ENCODE measurements at places on chromosomes 5 and 9.

DNA sequence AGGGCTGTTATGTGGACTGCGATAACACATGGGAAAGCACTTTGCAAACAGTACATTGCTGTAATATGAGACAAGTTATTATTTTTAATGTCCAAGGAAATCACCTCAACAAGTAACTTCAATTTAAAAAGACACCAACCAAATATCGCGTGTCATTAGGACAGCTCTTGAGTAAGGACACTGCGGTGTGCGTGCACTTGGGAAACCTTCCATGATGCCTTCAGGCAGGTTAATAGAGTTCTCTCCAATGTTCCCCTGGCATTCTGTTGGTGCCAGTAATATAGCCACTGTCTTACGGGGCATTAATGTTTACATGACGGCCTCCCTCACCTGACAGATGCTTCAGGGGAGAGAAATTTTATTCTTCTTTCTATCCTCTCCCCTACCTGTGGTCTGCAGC is 42.9 kb downstream of the TTLL11 start:
- no peak for DNase-seq

DNA sequence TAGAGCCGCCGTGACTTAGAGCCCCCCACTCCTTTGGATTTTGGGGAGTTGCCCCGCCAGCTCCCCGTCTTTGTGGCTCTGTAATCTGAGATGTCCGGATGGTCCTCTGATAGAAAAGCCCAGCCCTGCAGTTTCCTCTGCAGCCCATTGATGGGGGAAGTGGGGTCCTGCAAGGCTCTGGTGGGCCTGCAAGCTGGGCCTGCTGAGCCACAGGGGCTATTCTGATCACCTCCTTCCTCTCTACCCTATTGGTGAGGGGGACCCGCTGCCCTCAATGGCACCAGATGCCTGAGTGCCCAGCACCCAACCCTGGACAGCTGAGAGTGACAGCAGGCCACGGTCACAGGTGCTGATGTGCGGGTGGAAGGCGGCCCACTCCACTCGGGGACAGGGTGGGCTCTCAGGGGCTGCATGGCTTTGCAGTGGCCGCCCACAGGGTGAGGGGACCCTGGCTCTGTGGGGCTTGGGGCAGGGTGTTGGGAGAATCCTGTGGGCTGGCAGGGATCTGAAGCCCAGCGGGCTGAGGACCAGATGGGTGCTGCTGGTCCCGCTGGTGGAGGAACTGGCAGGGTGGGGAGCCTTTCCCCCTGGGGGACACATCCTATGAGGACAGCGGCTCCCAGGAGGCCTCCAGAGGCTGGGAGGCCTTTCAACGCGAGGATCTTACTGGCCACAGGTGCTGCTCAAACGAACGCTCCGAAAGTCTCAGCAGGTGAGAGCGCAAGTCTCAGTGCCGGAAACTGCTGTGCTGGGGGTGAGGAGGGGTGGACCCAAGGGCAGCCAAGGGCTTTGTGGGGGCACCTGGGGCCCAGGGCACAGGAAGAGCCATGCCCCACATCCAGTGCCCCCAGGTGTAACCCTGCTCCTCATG is 30.0 kb upstream of the LPCAT1 start:
- no peak for DNase-seq

DNA sequence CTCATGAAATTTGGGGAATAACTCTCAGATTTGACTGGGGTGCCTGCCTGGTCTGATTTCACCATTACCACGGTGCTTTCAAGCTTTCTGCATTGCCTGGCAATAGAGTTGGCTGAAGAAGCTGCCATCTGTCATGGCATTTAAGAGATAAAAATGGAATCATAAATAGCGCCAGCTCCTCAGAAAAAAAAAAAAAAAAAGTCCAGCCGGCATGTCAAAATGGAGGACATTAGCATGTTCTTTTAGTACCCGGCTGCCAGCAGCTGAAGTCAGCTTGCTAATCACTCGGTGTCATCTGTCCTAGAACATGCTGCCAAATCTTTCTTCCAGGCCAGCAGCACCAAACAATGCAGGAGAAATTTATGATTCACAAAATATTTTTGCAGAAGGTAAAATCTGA is 57.7 kb upstream of the CER1 start:
- DNase-seq = no peak

DNA sequence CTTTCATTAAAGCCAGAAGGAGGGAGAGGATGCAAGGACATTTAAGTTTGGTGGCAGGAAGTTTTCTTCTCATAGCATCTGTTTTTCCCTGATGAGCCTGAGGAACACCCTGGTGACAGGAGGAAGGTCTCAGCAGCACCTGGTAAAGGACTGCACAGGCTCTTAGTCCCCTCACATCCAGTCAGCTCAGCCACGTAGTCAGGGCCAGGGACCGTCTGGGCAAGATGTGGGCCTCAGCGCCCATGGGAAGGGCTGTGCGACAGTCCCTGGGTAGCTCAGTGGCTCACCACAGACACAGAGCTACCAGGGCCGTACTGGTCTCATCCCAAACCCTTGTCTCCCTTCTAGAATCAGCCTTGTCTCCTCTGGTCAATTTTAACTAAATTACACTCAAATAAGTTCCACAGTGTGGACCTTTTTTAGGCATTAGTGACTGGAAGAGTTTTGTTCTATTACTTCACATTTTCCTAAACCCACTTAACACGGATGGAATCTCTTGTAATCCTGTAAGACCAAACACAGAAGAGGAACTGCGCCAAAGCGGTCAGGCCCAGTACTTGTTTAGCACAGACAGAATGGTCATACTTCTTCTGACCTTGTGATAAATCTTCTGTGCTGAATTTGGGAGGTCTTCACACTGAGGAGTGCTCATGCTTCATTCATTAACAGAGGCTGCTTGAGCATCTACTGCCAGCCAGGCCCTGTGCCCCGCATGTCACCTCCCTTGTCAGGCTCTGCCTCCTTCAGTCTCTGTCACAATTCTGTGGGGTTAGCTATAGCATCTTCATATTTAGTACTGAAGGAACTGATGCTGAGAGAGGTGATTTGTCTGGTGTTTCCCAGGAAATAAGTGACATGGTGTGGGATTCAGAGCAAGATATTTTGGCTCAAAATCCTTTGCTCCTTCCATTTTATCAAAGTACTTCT is 91.4 kb downstream of the ANGPTL2 start:
- no peak for DNase-seq

DNA sequence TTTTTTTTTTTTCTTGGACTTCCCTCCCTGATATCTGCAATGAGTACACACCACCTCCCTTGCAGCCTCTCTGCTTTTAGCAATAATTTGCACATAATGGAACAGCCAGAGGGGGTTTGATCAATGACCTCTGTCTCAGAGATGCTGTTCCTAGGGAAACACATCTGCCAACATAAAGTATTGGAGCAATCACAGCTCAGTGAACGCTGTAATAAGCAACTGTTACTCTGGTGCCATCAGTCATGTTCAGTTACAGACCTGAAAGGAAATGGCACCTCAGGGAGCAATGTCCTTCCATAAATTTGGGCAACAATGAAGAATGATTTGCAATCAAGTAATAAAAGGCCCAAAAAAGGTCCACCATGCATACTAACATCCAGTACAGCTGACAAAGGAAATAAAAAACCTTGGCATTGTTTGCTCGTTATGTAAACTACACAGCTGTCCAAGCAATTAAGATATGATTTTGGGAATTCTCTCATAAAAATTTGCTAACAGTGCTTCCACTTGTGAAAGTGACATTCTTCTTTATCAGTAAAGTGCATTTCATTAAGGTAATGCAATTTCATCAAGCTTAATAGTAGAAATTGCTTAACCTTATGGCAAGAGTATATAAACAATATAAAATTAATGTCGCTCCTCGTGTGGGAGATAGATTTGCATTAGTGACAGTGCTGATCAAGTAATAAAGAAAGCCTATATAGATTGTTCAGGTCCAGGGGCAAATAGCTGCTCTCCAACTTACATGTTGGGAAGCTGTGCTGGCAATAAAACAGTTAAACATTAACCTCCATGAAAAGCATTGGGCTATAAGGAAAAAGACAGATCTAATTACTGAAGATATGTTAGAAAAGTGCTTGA is 167.8 kb downstream of the RASEF start:
- no peak for DNase-seq

DNA sequence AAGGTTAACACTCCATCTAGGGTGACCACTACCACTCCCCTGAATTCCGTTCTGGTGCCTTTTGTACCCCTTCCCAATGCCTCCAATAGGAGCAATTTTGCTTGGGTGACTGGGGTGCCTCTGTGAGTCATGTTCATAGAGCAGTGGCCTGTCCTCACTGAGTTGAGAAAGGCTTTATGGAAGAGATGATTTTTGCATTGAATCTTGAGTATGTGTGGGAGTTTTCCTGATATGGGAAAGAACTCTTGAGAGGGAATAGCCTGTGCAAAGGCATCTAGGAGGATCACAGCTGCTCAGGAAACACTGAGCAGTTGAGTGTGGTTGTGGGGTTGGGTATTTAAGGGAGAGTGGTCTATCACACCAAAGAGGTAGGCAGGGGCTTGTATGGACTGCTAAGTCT is 16.2 kb downstream of the C9orf43 start:
- no peak for DNase-seq

DNA sequence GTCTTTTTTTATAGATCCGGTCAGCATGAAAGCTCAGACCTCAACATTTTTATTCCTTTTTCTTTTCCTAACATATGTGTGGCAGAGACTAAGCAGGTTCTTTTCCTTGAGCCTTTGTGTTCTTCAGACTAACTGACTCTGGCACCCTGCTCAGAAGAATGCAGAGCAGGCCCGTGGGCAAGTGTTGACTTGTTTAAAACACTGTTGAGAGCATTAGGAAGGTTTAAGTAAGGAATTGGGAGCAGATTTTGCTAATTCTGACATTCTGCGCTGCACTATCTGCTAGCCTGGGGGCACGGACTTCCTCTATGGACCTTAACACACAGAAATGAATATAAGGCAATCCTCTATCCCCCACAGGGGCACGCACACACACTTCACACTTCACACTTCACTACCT is 182.5 kb upstream of the PIK3R1 start:
- no peak for DNase-seq

GRCh38 chr5:1116109-1116740 is 4.4 kb upstream of the SLC12A7 start:
- DNase-seq = no peak

GRCh38 chr5:2779459-2779858 is 28.0 kb upstream of the IRX2 start:
- no peak for DNase-seq

Measured in activated CD4-positive, alpha-beta T cell treated with anti-CD3 and anti-CD28 coated beads, Interleukin-2, amount 50 U/mL, for 24 hours (primary cell).